Activated T-helper 17 cell treated with anti-CD3 and anti-CD28 coated beads, Interleukin-2, amount 50 U/mL, for 72 hours (primary cell): ENCODE measurements at places on chromosomes 7 and 10.

DNA sequence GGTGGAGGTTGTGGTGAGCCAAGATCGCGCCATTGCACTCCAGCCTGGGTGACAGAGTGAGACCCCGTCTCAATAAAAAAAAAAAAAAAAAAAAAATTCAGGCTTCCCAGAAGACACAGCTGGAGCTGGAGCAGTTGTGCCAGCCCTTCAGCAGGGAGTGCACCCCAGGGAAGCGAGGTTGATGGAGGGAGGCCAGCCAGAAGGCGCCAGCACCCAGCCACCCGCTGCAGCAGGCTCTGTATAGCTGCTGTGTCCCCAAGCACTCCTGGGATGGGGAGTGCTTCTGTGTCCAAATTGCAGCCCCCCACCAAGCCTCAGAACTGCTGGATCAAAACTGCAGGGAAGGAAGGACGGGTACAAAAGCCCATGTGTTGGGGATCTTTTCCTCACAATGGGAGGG is 47.8 kb downstream of the COBL start:
- ATAC-seq, result no peak

DNA sequence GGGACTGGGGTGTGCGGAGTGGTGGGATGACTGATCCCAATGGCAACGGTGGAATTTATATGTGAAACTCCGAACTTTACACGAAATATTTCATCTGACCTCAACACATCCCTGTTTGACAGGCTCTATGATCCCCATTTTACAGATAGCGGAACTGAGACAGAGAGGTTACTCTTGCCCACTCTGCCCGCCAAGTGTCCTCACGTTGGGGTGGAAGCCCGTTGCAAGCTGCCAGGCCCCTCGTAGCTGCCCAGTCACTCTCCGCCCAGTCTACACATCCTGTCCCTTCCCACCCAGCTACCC is 397 bp upstream of the NFE2L3 start:
- no peak for ATAC-seq

- peak; percentile 61 for ATAC-seq
These were observed 85.2 kb downstream of the RTKN2 start for GRCh38 chr10:62183442-62183841.

GRCh38 chr10:19316204-19316870 is 267.7 kb downstream of the MALRD1 start:
- peak; percentile 28 for ATAC-seq

DNA sequence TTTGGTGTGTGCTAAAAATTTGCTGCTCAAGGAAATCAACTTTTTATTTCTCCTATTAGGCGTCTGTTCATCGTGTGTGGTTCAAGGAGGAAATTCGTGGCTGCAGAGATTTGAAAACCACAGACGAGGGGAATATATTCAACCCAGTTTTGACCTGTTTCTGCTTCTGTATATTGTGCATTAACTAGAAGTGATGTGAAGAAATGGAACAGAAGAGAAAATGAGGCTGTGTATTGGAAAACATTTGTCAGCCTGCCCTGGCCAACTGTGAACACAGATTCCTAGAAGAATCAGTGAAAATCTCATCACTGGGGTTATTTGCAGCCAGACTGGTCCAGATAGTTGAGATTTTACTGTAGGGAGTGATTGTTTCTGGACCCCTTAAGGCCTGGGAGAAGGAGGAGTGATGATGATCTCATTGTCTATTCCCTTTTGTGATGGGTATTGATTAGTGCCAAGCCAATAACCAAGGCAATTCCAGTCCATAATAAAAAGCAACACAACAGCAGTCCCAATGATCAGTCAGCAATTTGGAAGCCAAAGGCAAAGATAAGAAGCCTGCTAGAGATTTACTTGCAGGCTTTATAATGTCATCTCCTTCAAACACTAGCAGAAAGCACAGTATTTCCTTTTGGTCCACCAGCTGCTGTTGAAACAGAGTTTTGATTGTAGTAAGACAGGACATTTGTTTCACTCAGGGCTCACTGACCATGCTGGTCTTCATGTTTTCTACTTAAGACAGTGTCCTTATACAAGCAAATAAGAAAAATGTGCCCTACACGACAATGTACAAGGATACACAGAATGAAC is 339.4 kb downstream of the PRPF18 start:
- ATAC-seq, result no peak

DNA sequence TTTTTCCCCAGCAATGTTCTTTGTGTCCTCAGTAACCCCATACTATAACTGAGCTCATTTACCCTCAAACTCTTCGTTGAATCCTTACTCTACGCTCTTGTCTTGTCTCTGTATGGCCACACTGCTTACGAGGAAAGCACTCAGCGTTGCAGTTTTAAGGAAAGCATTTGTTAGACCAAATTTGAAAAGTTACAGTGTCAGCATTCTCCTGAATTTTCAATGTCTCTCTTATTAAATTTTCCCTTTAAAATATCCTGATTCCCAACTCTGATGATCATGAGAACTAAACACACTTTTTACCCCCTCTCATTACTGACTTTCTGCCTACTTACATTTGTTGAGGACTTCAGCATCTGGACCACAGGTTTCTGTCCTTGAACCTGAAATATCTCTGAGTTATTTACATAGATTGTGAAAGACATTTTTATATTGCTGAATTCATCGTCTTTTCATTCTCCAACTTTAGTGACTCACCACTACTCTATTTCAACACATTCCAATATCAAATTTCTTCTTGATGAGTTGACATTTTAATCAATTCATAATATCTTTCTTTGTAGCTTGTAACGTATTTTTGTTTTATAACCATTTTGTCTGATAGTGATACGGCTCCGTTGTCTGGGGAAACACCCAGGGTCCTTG is 19.8 kb upstream of the VWDE start:
- ATAC-seq, result no peak

DNA sequence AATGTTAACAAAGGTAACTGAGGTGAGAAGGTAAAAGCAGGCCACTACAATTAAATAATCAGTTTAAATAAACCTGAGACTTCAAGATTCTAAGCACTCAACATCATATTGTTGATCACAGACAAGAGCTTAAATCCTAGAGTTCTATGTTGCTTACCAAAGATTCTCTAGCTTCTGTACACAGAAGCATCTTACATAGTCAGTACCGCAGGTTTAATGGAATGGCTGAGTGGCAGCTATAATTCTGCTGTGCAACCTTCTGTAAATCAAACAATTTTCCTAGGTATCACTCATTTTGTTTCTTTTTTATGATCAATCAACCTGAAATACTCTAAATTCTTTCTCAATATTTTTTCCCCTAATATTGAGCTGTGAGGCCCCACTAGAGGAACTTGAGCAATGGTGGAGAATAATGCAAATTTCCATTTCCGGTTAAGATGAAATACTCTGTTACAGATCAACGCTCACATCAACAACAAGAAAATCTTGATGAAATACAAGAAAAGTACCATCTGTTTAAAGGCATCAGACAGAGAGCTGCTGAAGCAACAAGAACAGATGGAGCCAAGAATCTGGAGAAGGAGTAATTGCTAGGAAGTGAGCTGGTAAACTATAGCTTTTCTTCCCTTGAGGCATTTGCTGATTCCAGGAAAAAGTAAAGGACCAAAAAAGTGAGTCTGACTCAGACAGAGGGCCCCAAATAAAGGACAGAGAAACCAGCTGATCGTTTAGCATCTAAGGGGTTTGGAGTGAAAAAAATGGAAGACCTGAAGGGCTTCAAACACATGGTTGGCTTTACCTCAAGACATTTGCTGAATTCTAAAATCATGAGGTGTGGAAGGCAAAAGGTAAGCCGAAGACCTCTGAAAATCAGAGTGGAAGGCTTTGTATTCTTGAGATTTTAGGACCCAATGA is 22.6 kb downstream of the PNPLA8 start:
- no peak for ATAC-seq

DNA sequence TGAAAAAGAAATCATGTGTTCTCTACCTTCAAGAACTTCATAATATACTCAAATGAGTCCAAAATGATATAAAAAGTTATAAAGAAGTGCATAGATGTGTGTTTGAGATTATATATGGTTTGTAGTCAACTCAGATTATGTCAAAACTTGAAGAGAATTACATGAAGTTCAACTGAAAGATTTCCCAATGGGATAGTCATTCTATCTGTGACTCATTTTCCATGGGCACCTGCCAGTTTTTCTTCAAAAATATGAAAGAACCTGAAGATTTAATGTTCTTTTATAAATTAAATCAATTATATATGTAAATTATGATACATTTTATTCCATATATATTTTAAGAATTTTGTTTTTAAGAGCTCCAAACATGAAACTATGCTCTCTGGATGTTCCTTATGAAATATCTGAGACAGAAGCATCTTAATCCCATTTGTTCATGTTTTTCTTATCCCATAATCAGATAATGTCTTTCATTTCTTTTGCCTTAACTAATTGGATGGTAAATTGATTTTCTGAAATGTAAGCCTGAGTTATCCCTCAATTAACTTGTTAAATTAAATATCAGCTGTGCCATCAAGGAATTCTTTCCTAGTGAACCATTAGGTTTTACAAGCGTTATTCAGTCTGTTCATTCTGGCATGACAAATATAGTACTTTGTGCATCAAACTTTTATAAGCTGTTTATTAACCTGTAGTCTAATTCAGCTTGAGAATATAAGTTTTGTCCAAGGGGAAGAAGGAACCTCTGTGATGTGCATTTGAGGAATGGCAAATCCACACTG is 387.1 kb downstream of the IPMK start:
- no peak for ATAC-seq

DNA sequence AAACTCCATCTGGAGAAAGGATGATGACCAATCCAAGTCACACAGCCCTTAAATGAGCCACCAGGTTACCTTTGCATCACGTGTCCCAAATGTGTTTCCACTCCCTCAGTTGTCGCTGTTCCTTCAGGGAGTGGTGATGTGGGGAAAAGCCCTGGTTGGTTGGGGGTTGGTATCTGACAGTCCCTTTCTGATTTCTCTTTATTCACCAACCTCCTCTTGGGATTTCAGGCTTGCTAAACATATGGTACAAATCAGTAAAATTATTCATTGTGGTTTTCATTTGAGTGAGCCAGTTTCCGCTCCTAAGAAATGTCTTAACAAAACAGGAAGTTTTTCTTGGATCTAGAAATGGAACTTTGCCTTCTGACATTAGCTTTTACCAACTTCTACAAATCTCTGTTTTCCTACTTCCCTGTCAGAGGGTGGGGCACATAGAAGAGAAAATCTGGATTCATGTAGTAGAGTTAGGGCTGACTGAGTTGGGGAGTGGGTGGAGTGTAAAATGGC is 40.0 kb upstream of the KMT2E start:
- peak; percentile 94 for ATAC-seq
